ENCODE measurements at places on chromosomes 3 and 15. TPM values are rescaled to one million over a fixed set of nuclear protein-coding genes. Genes with fewer than 3 reads are reported as not detected.
A peak's percentile ranks its signal among the peaks of the same experiment; 100 is the strongest.

GRCh38 chr3:48594417-48595049 is 596 bp downstream of the COL7A1 start:
- DNase-seq, result no peak

GRCh38 chr3:156183396-156183795 is 63.0 kb downstream of the KCNAB1 start:
- DNase-seq, result no peak

GRCh38 chr3:48088056-48088748 is 72.0 kb upstream of the MAP4 start:
- no peak for DNase-seq

DNA sequence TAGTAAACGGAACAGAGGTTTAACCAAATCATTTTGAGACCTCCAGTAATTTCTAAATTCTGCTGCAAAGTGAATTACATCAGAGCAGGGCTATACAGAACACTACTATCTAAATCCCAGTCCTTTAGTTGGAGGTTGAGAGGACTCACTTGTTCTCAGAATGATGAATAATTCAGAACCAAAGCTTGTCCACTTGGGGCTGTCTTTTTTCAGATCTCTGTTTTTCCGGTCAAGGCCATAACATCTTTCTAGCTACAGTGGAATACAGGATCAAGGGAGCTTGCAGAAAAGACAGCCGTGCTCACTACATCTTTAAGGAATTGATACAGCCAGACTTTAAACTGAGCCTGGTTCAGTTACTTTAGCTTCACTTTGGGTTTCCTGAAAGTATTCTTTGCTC is 194.5 kb downstream of the EFHB start:
- no peak for DNase-seq

- no peak for DNase-seq
Observed at GRCh38 chr15:53472883-53473282, 286.6 kb downstream of the WDR72 start.

DNA sequence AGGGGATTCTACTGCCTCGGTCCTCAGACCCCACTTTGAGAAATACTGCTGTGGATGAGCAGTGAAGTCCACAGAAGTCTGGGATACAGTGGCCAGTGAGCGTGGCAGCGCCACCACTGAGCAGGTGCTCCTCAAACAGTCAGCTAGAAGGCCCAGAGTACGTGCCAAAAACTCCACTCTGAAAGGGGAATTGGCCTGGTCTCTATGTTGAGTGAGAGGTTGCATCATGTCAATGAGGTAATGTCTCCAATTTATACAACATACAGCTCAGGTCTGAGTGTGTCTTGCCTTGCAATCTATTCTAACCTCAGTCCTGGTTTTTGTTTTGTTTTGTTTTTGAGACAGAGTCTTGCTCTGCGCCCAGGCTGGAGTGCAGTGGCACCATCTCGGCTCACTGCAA is 53.3 kb upstream of the ETV5 start:
- DNase-seq, result no peak

DNA sequence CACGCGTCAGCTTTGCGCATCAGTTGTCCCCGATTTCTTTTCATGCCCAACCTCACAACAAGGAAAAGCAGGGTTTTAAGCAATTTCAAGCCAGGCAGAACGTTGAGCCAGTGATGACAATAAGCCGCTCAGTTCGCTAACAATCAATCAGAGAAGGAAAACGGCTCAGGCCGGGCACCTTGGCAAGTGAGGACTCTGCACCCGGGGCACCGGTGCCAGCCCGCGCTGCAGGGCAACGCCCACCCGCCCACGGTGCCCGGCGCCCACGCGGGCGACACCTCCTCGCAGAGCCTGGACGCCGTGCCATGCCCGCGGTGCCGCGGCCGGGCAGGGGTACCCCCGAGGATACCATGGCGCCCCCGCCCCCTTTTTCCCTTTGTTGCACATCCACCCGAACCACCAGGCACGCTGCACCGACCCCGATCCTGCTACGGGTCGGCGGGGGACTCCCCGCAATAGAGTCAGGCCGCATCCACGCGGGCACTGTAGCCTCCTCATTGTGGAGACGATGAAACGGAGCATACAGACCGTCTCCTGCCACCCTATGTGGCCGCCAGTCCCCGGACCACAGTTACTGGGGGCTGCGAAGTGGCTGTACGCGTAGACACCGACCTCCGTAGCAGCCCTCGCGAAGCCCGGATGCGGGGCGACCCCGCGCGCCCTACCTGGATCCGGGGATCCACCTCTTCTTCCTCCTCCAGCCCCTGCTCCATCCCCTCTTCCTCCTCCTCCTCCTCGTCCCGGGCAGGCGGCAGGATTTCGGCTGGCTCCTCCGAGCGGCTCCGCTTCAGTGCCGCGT is 581 bp downstream of the SH3BP5 start:
- no peak for DNase-seq

- no peak for DNase-seq
Observed at GRCh38 chr15:26771578-26772153, 1.2 kb downstream of the GABRB3 start.

GRCh38 chr3:68743521-68743920 is 188.8 kb downstream of the TAFA4 start:
- DNase-seq, result no peak

GRCh38 chr3:12328132-12328836 is 39.4 kb downstream of the PPARG start:
- no peak for DNase-seq

DNA sequence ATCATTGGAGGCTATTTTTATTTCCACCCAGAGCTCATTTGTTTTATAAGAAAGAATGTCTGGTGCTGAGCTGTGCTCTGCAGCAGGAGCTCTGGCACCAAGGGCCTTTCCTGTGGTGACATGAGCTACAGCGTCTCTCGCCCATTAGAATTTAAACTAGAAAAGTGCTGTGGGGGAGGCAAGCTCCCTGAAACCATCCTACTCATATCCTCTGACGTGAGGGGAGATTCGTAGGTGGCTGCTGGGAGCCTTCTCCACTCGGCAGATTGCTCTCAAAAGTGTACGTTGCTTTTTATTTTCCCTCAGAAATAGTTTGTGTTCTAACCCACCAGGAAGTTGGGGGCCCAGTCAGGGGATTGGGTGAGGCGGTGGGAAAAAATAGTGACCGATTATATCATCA is 76.3 kb upstream of the ARHGEF3 start:
- DNase-seq, result no peak

GRCh38 chr15:75928680-75929608 is 25.3 kb downstream of the FBXO22 start:
- no peak for DNase-seq

DNA sequence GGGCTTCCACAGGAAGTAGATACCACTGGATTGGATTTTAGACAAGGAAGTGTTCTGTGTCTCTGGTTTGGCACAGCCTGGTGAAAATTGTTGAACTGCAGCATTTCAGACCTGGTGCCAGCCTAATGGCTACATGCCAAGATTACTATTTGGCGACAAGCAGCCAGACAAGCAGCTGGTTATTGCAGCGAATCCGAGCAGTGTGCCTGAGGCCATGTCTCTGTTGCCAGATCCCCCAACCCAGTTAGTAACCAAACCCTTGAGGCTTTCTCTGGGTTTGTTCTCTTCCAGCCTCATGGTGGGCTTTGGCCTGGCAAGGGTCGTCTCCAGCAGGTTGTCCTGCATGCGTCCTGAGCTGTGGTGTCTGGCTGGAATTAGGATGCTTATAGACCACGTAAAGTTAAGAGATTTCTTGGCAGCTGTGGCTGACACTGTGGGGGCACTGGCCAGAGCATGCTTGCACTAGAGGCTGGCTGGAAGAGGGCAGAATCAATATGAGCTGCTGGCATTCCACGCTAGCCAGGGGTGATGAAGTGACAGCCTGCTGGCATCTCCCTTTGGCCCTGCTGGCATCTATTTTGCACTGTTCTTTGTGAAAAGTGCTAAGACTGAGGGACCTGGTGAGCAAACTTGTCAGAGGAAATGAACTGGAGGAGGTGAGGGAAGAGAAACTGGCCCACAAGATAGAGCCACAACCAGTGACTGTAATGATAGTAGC is 172.6 kb downstream of the RBMS3 start:
- peak; percentile 72 for DNase-seq

- DNase-seq, result no peak
Observed at GRCh38 chr3:45088543-45089358, 57.4 kb downstream of the CDCP1 start.

GRCh38 chr15:51132384-51133139 is 37.9 kb upstream of the TNFAIP8L3 start:
- DNase-seq, result no peak

TRPM1 gene
- not detected for total RNA-seq

CRYBG3 gene
- total RNA-seq, result 13.2 TPM

TLR9 gene
- not detected for total RNA-seq

FGF12 gene
- total RNA-seq, result 0.43 TPM

PAK6 gene
- total RNA-seq, result not detected

KCNMB3 gene
- 16.5 TPM for total RNA-seq
